ENCODE measurements at places on chromosomes 4 and X. TPM values are rescaled to one million over a fixed set of nuclear protein-coding genes. Genes with fewer than 3 reads are reported as not detected.
A peak's percentile ranks its signal among the peaks of the same experiment; 100 is the strongest.

DNA sequence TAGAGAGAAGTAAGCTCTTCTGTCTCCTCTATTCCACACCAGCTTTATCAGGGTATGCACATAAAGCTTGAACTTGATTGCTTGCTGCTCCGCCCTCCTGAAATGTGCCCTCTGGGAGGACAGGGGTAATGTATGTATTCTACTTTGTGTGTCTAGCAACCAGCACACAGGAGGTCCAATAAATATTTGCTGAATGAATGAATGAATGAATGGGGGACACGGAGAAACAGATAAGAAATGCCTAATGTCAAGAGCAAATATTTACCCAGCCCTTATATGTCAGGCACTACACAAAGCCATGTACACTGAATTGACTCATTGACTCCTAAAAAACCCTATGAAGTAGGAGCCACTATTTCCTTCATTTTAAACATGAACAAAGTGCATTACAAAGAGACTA is 2.3 kb upstream of the MSL3 start:
- DNase-seq: no peak

DNA sequence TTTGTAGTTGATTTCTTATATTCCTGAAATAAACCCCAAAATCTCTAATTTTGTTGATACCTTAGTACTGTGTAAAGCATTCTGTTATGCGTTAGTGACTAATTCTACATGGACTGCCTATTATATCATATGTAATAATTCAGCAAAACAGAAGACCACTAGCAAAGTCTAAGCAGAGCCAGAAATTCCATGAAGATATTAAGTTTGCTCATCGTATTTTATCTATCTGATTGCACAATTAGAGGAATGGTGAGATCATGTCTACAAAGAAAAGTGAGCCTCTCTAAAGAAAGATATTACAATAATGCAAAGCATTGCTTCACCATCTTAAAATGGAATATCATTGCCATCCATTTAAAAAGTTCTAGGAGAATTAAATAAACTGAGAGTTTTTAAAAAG is 374.6 kb upstream of the SLC7A11 start:
- DNase-seq: no peak

DNA sequence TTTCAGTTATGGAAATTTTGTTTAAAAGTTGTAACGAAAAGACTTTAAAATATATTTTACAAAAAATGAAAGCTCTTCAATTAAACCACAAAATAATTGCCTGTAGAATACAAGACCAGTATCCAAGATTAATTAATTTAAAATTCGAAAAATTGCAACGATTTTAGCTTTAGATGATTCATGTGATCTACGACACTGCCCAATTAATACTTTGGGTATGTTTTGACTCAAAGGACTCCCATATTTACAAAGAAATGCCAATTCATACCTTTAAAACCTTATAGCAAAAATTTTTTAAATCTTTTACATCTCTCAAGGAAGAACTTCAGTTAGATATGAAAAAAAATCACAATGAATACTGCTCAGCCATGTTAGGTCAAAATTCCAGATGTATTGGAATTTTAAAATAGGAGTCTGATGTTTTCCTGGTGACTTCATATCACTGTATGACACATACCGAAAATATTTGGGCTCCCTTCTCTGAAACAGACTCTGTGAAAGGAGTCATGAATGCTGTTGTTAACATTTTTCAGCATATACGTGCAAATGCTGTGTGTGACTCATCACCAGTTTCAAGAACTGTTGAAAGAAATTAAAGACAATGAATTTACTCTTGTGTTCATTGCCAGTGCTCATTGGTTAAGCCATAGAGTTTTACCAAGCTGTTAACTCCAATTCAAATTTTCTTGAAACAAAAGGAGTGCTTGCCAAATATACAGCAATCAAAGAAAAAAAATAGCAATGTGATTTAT is 13.8 kb upstream of the SMS start:
- no peak for DNase-seq

DNA sequence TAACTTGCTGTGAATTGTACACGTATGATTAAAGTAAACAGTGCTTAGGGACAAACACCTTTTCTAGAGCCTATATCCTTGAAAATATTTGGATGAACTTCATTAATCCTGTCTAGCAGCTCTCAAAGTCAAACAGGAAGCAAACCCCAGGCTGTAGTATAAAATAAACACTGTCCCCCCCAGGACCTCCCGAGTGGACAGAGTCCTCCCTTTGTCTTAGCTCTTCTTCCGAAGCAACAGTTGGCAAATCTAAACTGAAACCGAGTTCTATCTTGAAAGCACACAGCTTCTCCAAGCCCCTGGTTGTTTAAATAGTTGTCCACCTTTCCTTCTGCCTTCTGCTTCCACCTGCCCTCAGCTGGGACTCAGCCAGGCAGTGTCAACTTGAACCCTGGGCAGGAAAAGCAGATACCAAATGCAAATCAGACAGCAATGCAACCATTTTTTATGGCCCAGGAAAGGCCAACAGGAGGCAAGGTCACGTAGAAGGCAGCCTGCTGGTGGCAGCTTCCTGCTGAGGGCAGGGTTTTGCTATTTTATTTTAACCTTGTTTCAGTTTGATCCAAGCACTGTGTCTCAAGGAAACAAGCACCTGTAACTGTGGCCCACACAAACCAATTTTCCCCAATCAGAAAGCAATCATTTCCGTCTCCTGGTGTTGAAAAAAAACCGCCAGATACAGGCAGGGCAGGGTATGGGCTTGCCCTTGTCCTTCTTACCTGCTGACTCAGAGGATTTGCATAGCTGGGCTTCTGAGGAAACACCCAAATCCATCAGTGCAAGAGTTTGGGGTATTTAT is 110.3 kb upstream of the KIT start:
- no peak for DNase-seq

GRCh38 chr4:96504386-96504785 is 664.5 kb downstream of the PDHA2 start:
- no peak for DNase-seq

DNA sequence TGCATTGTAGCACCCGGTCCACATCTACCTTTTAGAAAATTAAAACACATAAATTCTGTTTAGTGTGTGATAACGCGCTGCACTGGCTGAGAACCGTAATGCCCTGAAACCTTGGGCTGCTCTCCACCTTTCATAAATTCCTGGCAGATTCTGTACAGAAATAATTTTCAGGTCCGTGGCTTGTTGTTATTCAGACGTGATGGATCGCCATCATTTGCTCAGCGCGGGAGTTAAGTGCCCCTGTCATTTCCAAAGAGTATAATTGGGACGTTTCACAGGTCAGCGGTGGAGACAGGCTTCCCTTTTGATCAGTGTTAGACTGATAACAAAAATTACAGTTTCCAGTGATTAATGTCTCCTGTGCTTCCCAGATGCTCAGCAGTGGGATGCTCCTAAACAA is 16.5 kb downstream of the UVSSA start:
- peak; percentile 9 for DNase-seq

- no peak for DNase-seq
Measured at GRCh38 chr4:82423245-82424054, 6.8 kb downstream of the HNRNPDL start.

- no peak for DNase-seq
Measured at GRCh38 chr4:165325732-165326512, 1.5 kb upstream of the MSMO1 start.

- DNase-seq: peak; percentile 64
Measured at GRCh38 chr4:69576251-69576877, 63.1 kb downstream of the UGT2A2 start.

DNA sequence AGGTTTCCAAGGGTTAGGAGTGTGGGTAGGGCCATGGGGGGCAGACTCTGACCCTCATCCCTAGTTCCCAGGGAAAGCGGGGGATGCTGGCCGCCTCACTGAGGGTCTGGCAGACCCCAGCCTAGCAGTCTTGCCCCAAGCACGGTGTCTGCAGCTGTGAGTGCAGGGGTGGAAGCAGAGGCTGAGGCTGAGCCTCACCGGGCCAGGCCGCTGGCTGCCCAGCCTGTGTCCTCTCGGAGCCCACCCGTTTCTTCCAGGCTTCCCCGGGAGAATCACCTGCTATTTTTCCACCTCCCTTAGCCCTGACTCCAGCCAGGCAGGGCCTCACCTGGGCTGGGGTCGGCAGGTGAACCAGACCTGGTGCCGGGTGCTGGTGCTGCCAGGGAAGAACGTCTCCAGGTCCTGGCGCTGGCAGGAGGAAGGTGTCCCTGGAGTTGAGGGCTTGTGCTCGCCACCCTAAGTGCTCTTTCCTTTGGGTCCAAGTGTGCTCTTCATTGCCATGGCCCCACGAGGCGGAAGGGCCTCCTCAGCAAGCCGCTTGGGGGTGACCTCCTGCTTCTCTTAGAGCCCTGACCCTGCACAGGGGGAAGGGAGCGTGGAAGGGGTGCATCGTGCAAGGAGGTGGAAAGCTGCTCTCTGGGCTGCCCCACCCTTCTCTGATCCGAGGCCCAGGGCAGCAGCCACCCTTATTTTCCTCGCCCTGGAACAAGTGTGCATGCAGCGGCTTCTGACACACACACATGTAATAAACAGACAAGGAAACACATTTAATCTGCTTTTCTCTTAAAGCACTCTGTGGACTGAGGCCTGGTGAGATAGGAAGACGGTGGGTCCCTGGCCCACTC is 112.7 kb downstream of the FAM53A start:
- DNase-seq: peak; percentile 37

- DNase-seq: no peak
Measured at GRCh38 chrX:14125462-14125861, 95.8 kb upstream of the GEMIN8 start.

DNA sequence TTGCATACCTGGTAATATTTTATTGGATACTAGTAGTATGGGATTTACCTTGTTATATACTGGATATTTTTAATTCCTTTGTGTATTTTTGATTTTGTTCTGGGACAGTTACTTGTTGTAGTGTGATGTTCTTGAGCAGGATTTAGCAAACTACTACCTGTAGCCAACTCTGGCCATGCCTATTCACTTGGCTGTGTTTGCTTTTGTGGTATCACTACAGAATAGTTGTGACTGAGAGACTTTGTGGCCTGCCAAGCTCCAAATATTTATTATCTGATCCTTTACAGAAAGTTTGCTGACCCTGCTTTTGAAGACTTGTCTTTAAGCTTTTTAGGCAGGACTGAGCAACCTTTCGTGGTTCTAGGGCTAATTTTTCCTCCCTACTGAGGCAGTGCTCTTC is 17.8 kb downstream of the ZCCHC4 start:
- no peak for DNase-seq

DNA sequence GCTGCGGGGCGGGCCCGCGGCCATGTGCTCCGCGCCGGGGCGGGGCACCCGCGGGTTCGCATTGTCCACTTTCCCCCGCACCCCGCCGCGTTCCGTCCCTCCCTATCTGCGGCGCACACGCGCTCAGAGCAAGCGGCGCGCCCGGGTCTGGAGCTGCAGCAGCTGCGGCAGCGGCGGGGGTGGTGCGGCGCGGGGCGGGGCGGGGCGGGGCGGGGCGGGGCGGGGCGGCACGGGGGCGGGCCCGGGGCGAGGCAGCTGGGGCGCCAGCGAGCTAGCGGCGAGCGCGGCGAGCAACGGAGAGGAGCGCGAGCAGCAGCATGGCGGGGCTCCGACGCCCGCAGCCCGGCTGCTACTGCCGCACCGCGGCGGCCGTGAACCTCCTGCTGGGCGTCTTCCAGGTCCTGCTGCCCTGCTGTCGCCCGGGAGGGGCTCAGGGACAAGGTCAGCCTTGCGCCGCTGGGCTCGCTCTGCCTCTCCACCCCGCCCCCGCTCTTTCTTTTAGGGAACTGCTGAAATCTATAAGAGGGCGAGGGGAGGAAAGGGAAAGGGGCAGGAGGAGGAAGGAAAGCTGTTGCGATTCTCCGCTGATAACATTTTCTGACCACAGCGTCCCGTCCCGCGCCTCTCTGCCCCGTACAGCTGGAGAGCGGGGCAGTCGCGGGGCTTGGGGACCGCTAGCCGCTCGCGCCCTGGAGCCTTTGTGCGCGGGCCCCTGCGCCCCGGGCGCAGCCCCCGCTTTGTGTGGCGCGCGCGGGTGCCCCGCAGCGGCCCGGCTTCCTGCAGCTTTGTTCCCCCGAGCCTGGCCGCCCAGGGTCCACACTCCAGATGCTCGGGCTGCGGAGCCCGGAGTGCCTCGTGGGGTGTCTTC is at the start of gene TMEM131L:
TMEM131L (plus strand) TSS at position 280 of the 868 bp plus-strand sequence; CDS start at position 318, 38 bp downstream.
- DNase-seq: peak; percentile 90

- no peak for DNase-seq
Measured at GRCh38 chr4:87232216-87232615, 11.8 kb upstream of the KLHL8 start.

DNA sequence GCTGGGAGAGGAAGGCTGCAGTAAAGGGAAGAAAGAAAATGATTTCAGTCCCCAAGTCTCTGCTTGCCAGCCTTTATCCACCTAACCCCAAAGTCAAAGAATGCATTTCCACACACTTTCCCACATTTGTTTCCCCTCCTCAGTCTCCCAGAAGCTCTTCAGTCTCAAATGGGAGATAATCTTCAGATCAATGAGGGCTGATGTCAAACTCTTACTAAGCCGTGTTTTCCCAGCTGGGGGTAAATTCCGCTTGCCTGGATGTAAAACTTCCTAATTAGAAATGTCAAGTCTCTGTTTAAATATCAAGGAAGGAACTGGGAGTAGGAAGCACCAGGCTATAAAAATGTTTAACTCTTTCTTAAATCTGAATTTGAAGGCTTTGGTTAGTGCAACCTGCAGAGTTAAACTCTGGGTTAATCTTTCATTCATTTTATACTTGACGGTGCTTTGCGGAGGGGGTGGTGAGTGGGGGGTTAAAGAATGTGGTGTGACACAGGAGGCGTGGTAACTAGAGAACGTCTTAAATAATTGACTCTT is 601.4 kb upstream of the ACTRT1 start:
- DNase-seq: no peak

DNA sequence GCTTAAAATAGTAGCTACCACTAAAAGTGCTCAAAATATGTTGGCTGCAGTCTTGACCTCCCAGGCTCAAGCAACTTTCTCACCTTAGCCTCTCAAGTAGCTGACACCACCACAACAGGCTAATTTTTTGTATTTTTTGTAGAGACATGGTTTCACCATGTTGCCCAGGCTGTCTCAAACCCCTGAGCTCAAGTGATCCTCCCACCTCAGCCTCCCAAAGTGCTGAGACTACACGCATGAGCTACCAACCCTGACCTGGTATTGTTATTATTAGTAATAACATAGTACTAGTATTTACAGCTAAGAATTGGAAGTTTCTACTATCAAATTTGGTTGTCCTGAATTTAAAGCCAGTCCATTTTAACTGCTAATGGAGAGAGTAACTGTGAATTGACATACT is 18.0 kb downstream of the STAP1 start:
- no peak for DNase-seq

GRCh38 chr4:136219592-136220125 is 1312.6 kb downstream of the PCDH18 start:
- no peak for DNase-seq

- DNase-seq: no peak
Measured at GRCh38 chr4:151067316-151067970, 32.0 kb upstream of the RPS3A start.

Gene RBMXL3
- not detected for total RNA-seq

Gene CENPVL1
- not detected for total RNA-seq

Gene GRIA2
- total RNA-seq: not detected

Gene UFSP2
- 42.0 TPM for total RNA-seq

Gene DRD5
- not detected for total RNA-seq

Gene PLAC1
- not detected for total RNA-seq

Gene NLGN4X
- total RNA-seq: 3.3 TPM

Gene RFC1
- 23.9 TPM for total RNA-seq

Gene CT47A7
- not detected for total RNA-seq

Gene PDCL2
- total RNA-seq: not detected

Gene KCND1
- 0.68 TPM for total RNA-seq

Gene FGFBP2
- total RNA-seq: 2.7 TPM

Gene FNIP2
- 46.2 TPM for total RNA-seq

Measured in Right ventricle myocardium inferior (tissue), 1 donor.